ENCODE measurements at places on chromosomes 7 and 10. TPM values are rescaled to one million over a fixed set of nuclear protein-coding genes. Genes with fewer than 3 reads are reported as not detected.

GRCh38 chr7:29228289-29229011 is 33.9 kb downstream of the CHN2 start:
- DNase-seq: peak; percentile 33

- DNase-seq: peak; percentile 56
Observed at GRCh38 chr7:13179011-13179582, 491.7 kb downstream of the ARL4A start.

GRCh38 chr7:66558201-66558641 is 70.5 kb upstream of the KCTD7 start:
- DNase-seq: no peak

DNA sequence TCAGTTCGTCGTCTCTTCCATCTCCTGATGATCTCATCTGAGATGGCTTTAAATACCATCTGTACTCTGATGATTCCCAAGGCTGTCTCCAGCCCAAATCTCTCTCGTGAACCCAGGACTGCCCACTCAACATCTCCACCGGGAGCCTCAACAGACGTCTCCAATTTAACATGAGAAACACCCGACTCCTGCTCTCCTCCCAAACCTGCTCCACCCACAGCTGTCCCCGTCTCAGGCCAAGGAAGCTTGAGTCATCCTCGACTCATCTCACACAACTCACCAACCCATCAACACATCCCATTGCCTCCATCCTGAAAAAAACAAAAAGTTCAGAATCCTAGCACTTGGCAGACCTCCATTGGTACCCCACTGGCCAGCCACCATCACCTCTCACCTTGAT is 29.7 kb upstream of the CALN1 start:
- DNase-seq: no peak

DNA sequence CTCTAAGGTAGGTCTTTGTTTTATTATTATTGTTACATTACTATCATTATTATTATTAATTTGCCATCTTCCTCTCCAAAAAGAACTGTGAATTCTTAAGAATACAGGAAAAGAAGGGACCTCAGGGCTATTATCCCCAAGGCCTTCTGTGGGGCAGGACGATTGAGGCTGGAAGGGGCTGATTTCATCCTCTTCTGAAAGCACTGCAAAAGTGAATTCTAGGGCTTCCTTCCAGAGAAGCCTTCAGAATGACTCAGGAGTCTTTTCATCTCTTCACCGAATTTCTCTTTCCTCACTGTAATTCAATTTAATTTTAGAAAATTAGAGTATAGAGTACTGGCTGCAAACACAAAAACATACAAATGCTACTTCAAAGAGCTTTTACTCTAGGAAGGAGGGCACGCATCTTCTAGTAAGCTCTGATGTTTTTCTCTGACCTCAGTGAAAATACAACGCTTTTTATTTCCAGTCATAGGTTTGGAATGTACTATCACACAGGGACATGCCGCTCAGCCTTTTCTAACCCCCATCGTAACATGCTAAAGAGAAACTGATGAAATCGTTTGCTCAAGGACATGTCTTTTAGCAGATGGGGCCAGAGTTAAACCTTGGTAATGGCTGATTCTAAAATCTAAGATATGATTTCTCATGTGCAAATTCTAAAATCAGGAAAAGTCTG is 280.2 kb upstream of the PITRM1 start:
- no peak for DNase-seq

- DNase-seq: no peak
Observed at GRCh38 chr10:124283949-124284250, 134.8 kb downstream of the OAT start.

GRCh38 chr7:120547605-120548004 is 274.6 kb downstream of the KCND2 start:
- no peak for DNase-seq

- DNase-seq: no peak
Observed at GRCh38 chr7:47937711-47938573, 10.3 kb downstream of the PKD1L1 start.

DNA sequence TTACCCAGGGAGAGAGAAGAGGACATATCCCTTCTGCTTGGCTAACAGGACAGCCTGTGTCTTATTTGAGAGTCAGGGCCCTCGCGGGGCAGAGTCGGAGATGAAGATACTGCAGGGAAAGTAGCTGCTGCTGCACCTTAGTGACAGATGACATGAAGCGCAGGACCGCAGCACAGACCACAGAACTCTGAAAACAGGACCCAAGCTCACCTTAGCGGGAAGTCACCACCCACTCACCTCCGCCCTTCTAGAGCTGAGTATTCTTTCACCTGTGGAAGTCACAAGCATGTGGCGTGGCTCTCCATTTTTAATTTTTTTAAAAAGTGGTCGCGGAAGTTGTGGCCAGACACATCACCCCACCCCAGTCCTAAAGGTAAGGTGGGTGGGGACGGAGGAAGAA is 191.4 kb downstream of the FAM107B start:
- no peak for DNase-seq

DNA sequence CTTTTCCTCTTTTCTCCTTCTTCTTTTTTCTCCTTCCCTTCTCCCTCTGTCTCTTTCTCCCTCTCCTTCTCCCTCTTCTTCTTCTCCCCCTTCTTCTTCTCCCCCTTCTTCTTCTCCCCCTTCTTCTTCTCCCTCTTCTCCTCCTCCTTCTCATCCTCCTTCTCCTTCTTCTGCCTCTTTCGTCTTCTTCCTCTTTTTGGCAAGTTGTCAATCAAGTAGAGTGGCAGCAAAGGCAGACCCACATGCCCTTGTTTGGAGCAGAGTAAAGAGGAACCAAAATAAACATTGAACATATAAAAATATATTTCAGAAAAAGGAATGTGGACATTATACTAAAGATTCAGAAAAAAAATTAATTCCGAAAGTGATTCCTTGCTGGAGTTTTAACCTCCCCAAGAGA is 59.6 kb upstream of the ZNF33B start:
- no peak for DNase-seq

- no peak for DNase-seq
Observed at GRCh38 chr7:3538041-3538440, 237.0 kb downstream of the SDK1 start.

DNA sequence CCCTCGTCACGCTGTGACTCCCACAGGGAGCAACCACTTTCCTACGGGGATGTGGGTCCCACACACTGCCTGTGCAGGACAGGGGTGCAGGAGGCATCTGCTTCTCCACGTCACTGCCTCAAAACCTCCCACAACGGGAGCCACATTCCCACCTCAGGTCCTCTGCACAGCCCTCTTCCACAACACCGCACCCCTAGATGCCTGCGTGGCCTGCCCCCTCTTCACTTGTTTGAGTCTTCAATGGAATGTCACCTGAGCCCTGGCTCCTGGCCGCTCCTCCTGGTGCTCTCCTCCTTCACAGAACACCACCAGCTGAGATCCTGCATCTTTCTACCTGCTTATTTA is 73.6 kb downstream of the MAD1L1 start:
- no peak for DNase-seq

GRCh38 chr7:51229106-51229537 is 87.5 kb downstream of the COBL start:
- no peak for DNase-seq

DNA sequence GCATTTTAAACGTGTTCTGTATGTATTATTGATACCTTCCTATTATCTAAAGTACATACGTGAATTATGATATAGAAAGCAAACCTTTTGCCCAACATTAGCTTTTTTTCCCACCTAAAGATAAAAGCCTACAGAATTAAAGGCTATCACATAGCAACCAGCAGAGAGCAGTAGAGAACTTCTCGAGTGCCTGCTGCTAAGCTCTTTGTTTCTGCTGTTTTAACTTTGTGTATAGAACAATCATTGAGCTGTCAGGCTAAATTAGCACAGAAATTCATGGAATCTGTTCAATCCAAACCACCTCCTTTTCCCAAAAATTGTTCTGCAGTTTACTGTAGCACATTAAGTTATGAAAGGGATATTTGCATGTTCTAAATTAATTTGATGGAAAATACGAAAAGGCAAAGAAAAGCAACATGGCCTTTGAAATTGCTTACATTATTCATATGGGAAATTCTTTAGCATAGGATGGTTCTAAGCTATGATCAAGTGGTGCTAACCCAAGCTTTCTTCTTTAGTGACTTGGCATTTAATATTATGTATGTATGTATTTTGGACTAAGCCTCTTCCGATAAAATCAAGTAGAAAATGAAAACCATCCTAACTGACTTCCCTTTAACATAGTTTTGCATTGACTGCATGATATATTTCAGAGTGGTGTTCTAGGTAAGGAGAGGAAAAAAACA is 1288.5 kb downstream of the GATA3 start:
- peak; percentile 54 for DNase-seq

DNA sequence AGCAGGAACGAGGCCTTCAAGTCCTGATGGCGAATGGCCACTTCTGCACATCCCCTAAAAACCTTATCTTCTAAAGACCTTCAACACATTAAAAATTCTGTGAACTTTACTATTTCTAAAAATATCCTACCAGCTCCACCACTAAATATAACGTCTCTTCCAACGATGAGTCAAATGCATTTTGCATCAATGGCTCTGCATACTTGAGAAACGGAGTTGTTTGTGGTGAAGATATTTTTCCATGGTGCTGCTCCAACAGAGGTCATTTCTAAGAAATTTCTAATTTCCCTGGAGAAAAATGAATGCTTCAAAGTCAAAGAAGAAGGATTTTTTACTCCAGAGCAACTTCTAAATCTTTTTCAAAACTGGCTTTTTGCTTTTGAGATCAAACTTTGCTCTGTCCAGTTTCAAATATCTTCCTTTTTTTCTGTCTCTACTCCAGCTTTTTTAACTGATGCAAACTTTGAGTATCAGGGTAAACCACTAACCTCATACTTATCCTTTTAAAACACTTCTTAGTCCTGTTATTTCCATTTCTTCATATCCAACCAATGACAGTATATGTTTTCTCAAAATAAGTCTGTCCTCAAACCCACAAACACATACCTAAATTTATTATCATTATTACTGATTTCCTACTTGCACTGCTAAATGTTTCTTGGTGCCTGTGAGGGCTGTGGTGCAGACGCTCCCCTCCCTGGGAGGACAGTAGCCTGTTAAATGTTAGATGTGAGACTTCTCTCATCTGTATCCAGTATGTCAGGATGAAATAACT is 258.1 kb downstream of the KLF6 start:
- DNase-seq: no peak

DNA sequence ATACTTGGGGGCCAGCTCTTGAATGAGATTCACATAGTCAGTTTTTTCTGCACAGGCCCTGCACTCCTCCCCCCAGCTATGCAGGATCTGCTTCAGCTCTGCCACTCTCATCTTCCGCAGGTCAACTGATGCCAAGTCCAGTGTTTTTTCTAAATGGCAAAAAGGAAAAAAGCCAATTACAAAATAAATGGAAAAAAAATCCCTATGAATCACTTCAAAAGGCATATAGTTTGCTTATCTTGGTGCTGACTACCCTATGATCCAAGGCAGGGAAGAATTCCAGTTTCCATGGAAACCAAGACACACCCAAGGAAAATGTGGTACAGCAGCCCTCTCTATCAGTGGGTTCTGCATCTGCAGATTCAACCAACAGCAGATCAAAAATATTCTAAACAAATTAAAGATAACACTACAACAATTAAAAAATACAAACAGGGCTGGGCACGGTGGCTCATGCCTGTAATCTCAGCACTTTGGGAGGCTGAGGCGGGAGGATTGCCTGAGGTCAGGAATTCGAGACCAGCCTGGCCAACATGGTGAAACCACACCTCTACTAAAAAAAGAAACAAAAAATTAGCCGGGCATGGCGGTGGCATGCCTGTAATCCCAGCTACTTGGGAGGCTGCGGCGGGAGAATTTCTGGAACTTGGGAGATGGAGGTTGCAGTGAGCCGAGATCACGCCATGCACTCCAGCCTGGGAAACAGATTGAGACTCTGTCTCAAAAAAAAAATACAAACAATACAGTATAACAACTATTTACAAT is 17.6 kb downstream of the CDNF start:
- no peak for DNase-seq

- DNase-seq: no peak
Observed at GRCh38 chr7:2539031-2539911, 16.1 kb downstream of the BRAT1 start.

DNA sequence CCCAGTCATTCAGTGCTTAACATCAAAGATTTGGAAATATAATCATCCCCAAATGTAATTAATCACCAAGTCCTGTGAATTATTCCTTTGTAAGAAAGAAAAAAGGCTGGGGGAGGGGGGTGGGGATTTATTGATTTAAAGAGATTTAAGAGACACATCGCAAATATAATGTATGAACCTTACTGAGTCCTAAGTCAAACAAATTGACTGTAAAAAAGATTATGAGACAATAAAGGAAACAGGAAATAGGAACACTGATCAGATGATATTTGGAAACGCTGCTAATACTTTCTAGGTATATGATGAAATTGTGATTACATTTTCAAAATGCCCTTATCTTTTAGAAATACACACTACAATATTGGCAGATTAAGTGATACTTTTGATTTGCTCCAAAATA is 92.5 kb downstream of the ATE1 start:
- DNase-seq: no peak

GRCh38 chr10:13091801-13092200 is 8.2 kb upstream of the OPTN start:
- DNase-seq: no peak

GRCh38 chr7:44398511-44398911 is 73.1 kb upstream of the CAMK2B start:
- DNase-seq: no peak

DNA sequence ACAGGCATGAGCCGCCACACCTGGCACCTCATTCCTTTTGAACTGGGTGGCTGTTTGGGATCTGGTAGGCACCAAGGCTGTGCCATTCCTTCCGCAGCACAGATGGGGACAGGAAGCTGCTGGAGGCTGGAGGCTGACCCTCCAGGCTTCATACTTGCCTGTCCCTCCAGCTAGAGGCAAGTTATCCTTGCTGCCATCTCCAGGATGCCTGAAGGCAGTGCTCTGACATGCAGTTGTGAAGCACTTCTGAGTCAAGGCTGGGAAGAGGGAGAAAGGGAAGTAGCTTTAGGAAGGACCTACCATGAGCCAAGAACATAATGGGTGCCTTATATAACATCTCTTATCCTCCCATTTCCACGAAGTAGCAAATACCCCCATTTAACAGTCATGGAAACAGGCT is 9.5 kb downstream of the MARVELD1 start:
- no peak for DNase-seq

DNA sequence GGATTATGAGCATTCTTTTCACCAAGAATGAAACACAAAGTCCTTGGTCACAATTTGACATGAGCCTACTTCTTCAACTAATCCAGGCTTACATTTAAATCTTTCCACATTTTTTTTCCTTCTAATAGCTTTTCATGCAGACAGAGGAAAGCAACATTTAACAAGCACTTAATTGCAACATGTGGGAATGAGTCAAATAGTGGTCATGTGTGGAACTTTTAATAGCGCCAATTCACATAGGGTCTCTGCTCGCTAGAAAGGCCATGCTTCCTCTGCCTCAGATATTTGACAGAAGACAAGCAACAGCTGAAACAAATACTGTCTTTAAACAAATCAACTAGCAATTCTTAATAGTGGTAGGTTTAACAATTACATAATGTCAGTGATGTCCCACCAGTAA is 285.9 kb upstream of the ETV1 start:
- DNase-seq: no peak

GRCh38 chr7:52786174-52786573 is 249.3 kb upstream of the POM121L12 start:
- DNase-seq: no peak

CTAGE4 gene
- 3.8 TPM for total RNA-seq

FAM131B gene
- total RNA-seq: 17.6 TPM

UCMA gene
- not detected for total RNA-seq

TCERG1L gene
- not detected for total RNA-seq

FFAR4 gene
- 88.1 TPM for total RNA-seq

MKX gene
- not detected for total RNA-seq

XRCC2 gene
- total RNA-seq: 9.1 TPM

OPALIN gene
- not detected for total RNA-seq

LIPA gene
- total RNA-seq: 10.2 TPM

DCLRE1A gene
- 5.1 TPM for total RNA-seq

ABCB4 gene
- 0.56 TPM for total RNA-seq

CCDC172 gene
- not detected for total RNA-seq

THSD7A gene
- not detected for total RNA-seq

LBX1 gene
- not detected for total RNA-seq

Measured in HT-29 (cell line).